ENCODE measurements at places on chromosomes 6 and 20.

DNA sequence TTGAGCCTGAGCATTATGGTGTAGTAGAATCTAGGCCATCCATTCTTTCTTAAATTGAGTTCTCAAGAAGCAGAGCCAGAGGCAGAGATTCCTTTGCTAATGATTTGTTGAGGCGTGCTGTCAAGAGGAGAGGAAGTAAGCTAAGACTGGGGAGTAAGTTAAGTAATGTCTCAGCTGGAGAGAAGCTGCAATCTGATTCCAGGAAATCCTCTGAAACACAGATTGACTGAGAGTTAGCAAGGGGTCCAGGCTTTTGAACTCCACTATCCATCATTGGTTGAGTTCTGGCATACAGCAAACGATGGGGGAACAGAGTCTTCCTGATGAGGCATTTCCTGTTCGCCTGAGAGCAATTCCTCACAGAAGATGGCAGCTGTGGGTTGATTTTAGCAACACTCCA lies 207.4 kb upstream of the RAB32 start:
- no peak for DNase-seq

GRCh38 chr20:34709831-34710567 lies 5.9 kb downstream of the TP53INP2 start:
- peak; percentile 78 for DNase-seq

DNA sequence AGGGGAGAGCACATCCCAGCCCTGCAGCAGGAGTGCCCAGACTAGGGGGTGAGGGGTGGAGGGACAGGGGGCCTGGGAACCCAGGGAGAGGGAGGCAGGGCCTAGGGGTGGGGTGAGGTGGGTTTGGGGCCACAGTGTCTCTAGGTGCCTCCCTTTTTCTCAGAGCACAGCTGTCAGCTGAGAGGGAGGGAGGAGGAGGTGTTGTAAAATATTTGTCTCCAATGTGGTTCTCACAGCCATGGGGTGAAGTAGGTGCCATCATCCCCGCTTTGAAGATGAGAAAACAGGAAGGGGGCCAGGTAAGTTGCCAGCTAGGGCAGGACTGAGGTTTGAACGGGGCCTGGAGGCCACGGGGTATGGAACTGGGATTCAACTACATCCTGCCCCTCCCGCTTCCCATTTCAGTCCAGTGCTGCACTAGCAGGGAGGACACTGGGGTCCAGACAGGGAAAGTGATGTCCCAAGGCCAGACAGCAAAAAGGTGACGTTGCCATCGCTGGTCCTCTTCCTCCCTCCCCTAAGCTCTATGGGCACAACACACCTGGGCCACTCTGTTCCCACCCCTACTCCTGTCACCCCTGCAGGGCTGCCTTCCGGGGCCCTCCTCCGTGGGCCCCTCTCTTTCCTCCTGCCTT lies 20.3 kb downstream of the PACSIN1 start:
- no peak for DNase-seq

GRCh38 chr20:26295006-26295405 lies 598.4 kb upstream of the ZNF337 start:
- DNase-seq: no peak

DNA sequence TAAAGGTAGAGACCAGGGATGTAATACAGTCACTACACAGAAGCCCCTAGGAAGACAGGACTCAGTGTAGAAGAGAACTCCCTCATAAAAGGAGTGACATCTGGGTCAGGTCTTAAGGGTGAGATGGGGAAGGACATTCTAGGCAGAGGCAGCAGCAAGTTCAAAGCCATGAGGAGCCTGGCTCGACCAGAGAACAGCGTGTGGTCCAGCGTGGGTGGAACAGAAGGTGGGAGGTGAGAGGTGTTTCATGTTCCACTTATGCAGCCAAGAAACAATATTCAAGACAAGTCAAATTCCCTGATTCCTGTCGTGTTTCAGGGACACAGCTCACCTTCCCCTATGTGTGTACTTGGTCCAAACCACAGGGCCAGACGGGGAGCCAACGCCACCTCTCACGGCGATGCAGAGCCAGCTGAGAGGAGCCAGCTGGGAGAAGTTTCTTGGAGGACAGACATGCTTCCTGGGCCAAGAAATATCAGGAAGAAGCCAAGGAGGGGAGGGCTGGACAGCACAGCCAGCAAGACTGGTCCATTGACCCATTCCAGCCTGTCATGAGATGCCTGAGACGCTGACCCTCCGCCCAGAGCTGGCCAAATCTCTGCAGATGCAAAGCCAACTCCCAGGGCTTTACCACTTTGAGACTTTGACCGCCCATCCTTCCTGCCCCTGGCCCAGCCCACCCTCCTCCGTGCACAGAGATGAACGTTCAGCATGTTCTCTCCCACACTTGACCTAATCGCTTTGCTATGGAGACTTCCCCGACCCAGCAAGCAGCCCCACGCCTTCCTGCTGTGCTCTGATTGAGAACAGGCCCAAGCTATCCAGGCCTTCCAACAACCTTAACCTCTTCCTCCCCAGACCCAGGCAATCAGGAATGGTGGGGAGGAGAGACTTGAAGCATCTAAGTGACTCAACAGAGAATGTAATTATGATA lies 113.8 kb downstream of the PRND start:
- no peak for DNase-seq

DNA sequence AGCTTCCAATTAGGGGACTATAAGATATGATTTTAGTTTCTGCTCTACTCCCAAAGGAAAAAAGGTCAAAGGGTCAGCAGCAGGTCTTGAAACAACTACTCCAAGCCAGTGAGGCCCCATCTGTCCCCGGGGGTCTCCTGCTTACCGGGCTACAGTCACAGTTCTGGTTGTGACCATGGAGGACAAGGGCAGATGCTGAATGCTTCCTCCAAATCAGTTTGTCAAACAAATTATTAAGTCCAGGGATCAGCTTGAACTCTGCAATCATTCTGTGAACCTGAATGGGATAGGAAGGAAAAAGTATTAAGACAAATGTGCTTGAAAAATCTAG lies 60.2 kb downstream of the MYH7B start:
- DNase-seq: no peak

Data from PC-9 (cell line).